Esophagus muscularis mucosa (tissue), 4 donors: ENCODE measurements at places on chromosomes 12 and 14. TPM values are rescaled to one million over a fixed set of nuclear protein-coding genes. Genes with fewer than 3 reads are reported as not detected.

The TAS2R42 gene
- total RNA-seq = not detected

The ITPR2 gene
- 26.6 TPM for total RNA-seq

DNA sequence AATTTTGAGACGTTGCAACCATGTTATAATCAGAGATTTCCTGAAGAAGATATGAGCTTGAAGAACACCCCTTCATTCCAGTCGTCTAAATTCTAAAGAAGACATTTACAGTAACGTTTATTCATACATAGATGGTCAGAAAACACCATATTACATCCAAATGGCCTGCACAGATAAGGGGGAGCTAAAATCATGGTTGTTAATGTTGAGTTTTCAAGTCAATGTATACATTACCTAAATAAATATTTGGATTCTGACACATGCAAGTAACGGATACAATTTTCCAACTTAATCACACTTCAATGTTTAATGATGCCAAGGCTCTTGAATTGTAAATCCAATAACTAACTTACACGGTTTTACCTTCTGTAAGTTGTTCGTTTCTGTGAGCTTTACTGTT is 318.4 kb downstream of the SLC6A15 start:
- DNase-seq = no peak

DNA sequence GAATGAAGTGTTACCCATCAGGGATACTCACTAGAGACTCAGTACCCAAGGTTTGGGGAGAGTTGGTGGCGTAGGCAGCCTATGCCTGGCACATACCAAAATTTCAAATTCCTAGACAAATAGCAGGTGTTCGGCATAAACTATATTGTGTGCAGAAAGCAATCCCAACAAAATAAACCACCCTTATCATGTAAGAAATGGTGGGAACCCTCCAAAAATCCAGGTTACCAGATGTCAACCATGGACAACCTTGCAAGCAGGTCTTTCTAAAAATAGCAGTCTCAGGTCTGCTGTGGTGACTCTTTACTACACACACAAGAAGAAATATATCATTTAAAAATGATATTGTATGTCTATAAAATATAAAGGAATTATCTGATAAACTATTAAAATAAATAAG is 17.7 kb upstream of the PTGER2 start:
- DNase-seq = no peak

GRCh38 chr12:230925-231671 is 17.1 kb upstream of the SLC6A12 start:
- DNase-seq = no peak

GRCh38 chr12:92290350-92290695 is 144.7 kb upstream of the BTG1 start:
- DNase-seq = no peak

DNA sequence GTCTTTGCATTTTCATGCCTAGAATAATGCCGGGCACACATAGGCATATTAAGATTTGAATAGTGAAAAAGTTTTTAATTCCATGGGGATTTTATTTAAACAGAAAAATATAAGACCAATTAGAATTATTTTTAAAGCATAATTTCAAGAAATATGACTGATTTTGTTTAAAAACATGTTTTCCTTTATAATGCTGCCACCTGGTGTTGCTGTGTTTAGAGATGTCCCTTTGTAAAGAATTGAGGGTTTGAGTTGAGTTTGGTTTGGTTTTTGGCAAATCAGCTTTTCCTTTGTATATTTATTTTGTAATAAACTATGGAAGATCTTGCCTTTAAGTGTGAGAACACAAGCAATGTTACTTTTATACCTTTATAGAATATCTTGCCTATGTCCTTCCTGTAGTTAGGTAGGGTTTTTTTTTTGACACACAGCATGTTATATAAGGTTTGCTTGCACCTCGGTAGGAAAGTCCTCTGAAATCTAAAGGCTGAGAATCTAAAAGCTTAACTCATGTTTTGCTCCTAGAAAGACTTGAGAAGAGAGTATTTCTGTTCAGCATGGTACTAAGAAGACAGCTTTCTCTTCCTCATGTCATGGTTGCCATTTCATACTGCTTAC is 31.4 kb upstream of the SNAPC1 start:
- DNase-seq = no peak

DNA sequence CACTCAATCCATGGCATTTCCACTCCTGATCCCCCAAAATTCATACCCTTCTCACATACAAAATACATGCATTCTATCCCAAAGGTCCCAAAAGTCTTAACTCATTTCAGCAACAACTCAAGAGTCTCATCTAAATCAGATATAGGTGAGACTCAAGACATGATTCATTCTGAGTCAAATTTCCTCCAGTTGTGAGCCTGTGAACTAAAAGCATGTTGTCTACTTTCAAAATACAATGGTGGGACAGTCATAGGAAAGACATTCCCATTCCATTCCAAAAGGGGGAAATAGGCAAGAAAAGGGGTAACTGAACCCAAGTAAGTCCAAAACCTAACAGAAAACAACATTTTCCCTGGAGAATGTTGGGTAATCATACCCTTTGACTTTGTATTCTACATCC is 103.3 kb downstream of the C12orf75 start:
- no peak for DNase-seq

GRCh38 chr12:10409392-10409791 is at the start of gene KLRC4:
Gene KLRC4 (minus strand): TSS chr12:10409757. CDS start chr12:10409575, 182 bp downstream.
- DNase-seq = no peak

DNA sequence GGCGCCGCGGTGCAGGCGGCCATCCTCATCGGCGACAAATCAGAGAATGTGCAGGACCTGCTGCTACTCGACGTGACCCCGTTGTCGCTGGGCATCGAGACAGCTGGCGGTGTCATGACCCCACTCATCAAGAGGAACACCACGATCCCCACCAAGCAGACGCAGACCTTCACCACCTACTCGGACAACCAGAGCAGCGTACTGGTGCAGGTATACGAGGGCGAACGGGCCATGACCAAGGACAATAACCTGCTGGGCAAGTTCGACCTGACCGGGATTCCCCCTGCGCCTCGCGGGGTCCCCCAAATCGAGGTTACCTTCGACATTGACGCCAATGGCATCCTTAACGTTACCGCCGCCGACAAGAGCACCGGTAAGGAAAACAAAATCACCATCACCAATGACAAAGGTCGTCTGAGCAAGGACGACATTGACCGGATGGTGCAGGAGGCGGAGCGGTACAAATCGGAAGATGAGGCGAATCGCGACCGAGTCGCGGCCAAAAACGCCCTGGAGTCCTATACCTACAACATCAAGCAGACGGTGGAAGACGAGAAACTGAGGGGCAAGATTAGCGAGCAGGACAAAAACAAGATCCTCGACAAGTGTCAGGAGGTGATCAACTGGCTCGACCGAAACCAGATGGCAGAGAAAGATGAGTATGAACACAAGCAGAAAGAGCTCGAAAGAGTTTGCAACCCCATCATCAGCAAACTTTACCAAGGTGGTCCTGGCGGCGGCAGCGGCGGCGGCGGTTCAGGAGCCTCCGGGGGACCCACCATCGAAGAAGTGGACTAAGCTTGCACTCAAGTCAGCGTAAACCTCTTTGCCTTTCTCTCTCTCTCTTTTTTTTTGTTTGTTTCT is 1.7 kb downstream of the HSPA2 start:
- no peak for DNase-seq

- no peak for DNase-seq
Observed at GRCh38 chr14:89349171-89350008, 67.6 kb downstream of the FOXN3 start.

- no peak for DNase-seq
Observed at GRCh38 chr12:82754856-82755255, 68.2 kb downstream of the TMTC2 start.
